ELF-1 (cell line): ENCODE measurements at places on chromosomes 2 and 18.

DNA sequence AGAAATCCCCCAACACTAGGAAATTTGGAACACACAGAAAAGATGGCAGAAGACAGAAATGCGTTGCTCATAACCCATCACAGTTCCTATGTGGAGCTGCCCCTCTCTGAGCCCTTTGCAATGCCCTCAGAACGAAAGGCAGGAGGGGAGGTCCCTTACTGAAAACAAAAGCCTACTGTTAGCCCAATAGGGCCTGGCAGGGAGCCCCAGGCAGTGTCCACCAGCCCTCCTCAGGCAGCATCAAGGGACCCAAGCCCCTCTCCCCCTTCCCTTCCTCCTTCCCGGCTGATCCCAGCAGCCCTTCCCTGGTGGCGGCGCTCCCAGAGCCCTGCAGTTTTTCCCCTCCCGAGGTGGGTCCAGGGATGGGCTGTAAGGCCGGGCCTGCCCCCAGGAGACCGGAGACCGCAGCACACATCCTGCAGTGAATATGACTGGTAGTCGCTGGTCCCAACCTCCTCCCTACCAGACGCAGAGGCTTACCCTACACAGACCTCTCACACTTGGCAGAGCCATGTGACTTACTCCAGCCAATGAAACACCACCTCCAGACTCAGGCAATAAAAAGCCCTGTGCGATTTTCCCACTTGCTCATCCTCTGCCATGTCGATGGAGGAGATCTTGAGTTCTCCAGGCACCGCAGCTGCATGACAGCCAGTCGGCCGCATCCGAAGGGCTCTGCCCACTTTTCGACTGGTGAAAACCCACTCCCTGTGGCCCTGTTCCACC lies 19.4 kb upstream of the DUSP2 start:
- DNase-seq, result peak; percentile 86

- DNase-seq, result no peak
These were observed 258.0 kb downstream of the MTX2 start for GRCh38 chr2:176526995-176527901.

DNA sequence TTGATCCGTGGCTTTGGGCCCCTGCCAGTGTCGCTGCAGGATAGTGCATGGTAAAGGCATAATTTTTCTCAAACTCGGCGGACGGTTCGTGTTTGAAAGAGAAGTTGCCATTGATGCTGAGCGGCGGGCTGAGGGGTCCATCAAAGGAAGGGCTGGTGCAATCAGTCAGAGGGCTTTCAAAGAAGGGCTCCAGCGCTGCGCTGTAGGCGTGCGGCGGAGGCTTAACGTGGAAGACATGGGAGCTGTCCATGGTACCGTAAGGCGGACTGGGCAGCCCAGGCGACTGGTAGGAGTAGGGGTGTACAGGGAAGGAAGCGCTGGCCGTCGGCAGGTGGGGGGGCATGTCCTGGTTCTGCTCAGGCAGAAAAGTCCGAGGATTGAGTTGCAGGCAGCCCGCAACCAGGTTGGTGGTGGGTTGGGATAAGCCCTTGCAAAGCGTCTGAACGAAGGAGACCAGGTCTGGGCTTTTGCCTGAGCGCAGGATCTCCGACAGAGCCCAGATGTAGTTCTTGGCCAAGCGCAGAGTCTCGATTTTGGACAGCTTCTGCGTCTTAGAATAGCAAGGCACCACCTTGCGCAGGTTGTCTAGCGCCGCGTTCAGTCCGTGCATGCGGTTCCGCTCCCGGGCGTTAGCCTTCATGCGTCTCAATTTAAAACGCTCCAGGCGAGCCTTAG lies 2.3 kb downstream of the NEUROD1 start:
- DNase-seq, result peak; percentile 82

DNA sequence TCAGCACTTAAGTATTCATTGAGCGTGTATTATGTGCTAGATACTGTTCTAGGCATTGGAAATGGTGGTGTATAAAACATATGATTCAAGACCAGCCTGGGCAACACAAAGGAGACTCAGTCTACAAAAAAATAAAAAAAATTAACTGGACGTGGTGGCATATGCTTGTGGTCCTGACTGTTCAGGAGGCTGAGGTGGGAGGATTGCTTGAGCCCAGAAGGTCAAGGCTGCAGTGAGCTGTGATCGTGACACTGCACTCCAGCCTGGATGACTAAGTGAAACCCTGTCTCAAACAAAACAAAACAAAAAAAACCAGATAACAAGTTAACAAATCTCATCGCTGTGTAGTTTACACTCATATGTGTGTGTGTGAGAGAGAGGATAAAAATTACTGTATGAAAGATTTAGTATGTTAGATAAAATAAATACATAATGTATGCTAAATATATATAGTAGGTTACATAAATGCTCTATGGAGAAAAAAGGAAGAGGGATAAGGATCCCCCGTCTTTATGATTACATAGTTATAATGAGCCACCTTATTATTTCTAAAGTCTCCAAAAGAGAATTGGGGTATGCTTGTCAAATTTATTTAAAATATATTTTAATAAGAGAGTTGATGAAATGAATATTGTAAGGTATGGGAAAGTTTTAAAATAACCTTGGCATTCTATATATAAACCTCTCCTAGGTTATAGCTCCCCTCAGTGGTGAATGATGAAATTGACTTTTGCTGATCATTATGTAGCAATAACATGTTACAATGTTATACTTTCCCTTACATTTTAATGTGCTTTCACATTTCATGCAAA lies 69.2 kb downstream of the EHBP1 start:
- no peak for DNase-seq

DNA sequence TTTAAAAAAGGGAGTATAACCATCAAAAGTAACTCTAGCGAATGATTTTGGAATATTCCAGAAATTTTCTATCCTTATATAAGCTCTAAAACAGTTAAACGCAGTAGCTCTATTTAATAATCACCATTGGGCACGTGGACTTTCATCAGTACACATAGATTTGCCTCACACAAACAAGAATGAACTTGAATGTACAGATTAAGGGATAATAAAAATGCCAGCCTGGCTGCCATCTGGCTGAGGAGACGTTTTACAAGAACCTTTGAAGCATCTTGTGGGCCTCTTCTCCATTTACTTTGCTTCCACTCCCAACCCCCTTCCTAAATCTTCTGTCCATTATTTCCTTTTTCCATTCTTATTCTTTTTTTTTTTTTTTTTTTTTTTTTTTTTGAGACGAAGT lies 47.2 kb downstream of the AGAP1 start:
- DNase-seq, result no peak
